ENCODE measurements at places on chromosomes 3 and 15. TPM values are rescaled to one million over a fixed set of nuclear protein-coding genes. Genes with fewer than 3 reads are reported as not detected.

The ZMYND10 gene
- 2.8 TPM for total RNA-seq

The PRSS50 gene
- not detected for total RNA-seq

The TCF12 gene
- 70.8 TPM for total RNA-seq

The COL8A1 gene
- 34.6 TPM for total RNA-seq

The CLCN2 gene
- total RNA-seq, result 3.4 TPM

The MAPKBP1 gene
- 15.6 TPM for total RNA-seq

The GP9 gene
- not detected for total RNA-seq

The SEMA6D gene
- 8.1 TPM for total RNA-seq

The CCR2 gene
- total RNA-seq, result not detected

The DAZL gene
- total RNA-seq, result not detected

The WDR93 gene
- total RNA-seq, result 0.06 TPM

The CPLX3 gene
- not detected for total RNA-seq

The NCK1 gene
- 30.0 TPM for total RNA-seq

The VIPR1 gene
- 1.4 TPM for total RNA-seq

The STRA6 gene
- total RNA-seq, result 0.06 TPM

The PLIN1 gene
- total RNA-seq, result 0.26 TPM

The CYP19A1 gene
- 0.56 TPM for total RNA-seq

The CFAP100 gene
- not detected for total RNA-seq

The ITIH3 gene
- 2.8 TPM for total RNA-seq

The ZNF660 gene
- 1.5 TPM for total RNA-seq

The GPR176 gene
- 206 TPM for total RNA-seq

The DUOXA1 gene
- total RNA-seq, result not detected

The AMIGO3 gene
- total RNA-seq, result not detected

The CDHR4 gene
- total RNA-seq, result 0.06 TPM

The P2RY13 gene
- not detected for total RNA-seq

The TF gene
- total RNA-seq, result 0.53 TPM

The HHATL gene
- not detected for total RNA-seq

The CCNB2 gene
- 25.8 TPM for total RNA-seq

The TGM4 gene
- total RNA-seq, result not detected

The TAGLN3 gene
- total RNA-seq, result not detected

The PTPN9 gene
- 19.2 TPM for total RNA-seq

The COL6A6 gene
- 0.40 TPM for total RNA-seq

The NBEAL2 gene
- 5.0 TPM for total RNA-seq

The TMEM44 gene
- total RNA-seq, result 21.3 TPM

The BLM gene
- 3.3 TPM for total RNA-seq

The XIRP1 gene
- total RNA-seq, result not detected
